Activated CD8-positive, alpha-beta memory T cell treated with anti-CD3 and anti-CD28 coated beads for 1 hour (primary cell): ENCODE measurements at places on chromosomes 4 and X.

- no peak for DNase-seq
Measured at GRCh38 chr4:156347412-156348075, 393.9 kb upstream of the CTSO start.

GRCh38 chr4:96483308-96484030 lies 643.6 kb downstream of the PDHA2 start:
- DNase-seq: no peak

DNA sequence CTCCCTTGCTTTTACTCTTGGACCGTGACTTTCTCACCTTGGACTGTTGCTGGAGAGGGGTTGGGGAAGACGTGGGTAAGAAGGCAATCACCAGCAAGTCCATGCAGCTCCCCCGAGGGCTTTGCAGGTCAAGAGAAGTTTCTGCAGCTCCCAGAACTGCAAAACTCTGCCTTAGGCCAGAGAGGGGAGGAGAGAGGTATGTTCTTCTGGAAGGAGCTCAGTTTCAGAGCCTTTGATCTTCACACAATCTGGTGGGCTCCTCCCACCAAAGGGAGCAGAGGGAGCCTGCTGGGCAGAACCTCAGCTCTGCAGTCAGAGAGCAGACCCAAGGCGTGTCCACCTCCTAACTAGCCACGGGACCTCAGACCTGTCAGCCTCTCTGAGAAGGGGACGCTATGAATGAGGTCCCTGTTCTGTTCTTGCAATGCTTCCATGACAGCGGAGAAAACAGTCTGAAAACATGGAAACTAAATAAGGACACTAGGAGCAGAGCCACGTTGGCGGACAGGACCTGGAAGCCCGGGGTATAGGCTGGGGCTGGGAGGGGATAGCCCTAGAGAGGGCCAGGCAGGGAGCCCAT lies 92.8 kb downstream of the EVC2 start:
- DNase-seq: no peak

DNA sequence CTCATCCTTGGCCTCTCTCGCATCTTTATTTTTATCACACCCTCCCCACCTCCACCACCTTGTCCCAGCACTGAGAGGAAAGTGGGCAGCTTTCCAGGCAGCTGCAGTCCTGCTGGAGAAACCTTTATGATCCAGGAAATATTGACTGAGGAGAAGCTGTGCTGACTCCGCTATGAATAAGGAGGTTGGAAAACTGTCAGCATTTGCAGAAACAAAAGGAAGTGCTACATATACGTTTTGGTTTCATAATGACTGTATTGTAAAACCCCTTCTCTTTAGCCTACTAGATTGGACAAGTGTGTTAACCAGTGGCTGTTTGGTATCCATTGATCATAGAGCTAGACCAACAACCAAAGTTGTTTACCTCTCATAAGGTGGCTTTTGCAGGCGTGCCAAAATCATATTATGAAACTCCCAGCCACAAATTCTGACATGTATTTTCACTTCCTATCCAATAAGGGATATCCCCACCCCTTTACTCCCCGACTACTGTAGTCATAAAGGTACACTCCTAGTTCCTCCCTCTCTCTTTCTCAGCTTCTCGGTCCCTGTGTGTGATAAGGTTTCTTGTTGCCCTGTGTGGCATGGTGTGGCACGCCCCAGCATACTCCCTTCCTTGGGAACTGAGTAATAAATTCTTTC lies 88.4 kb downstream of the GPR143 start:
- no peak for DNase-seq

GRCh38 chrX:50081282-50081889 lies 119.4 kb downstream of the AKAP4 start:
- DNase-seq: no peak

- no peak for DNase-seq
Measured at GRCh38 chrX:153476666-153477363, 6.4 kb upstream of the HAUS7 start.

DNA sequence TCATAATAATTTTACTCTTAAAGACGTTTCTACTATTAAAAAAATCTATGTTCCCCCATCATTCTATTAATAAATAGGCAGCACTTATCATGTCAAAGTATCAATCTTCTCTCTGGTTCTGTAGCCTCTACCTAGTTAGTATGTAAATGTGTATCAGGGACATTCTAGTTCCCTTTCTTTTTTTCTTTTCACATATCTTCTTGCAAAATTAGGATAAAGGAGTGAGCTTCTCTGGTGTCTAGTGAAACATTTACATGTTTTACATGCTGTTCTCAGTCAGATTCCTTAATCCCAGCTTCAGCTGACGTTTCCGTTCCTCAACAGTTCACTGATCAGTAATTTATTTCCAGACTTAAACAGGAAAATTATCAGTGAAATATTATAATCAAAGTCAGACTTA lies 11.8 kb downstream of the PCDH10 start:
- DNase-seq: no peak

GRCh38 chr4:99853999-99854398 lies 37.4 kb downstream of the DAPP1 start:
- DNase-seq: no peak

DNA sequence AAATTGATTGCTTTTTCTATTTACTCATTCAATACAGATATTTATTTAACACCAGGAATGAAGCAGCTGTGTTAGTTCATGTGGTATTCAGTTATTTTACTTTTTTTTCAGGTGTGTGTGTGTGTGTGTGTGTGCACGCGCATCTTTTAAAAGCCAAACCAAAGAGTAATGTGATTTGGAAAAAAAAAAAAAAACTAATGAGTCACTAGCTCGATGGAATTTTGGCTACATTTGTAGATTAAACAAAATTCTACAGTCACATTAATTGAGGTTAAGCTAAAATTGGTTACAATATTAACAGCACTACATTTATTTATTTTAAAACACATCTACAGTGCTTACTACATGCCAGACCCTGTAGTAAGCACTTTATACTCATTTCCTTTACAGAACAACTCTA lies 66.8 kb downstream of the HHIP start:
- DNase-seq: no peak
